ENCODE measurements at places on chromosomes 6 and 20.

DNA sequence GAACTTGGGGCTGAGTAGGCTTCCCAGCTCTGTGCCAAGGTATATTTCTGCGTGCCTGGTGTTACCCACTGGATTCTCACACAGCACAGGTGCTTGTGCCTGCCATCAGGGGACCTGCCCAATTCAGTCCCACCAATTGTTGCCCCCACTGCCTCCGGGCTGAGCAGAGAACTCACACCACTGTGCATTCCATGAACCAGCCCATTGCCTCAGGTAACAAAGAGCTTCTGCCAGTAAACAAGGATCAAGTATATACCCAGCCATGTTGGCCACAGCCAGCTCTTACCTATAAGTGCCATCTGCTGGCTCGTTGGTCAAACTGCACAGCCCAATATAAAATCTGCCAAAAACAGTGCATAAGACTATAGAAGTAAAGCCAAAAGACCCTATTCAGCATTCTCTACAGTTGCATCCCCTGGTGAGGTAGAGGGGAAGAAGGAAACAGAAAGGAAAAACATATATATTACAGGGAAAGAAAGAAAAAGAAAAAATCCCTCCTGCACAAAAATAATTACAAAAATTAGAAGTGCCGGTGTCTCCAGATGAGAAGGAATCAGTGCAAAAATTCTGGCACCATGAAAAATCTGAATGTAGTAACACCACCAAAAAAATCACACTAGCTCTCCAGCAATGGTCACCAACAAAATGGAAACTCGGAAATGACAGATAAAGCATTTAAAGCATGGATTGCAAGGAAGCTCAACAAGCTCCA lies 241.4 kb downstream of the IBTK start:
- DNase-seq: no peak

DNA sequence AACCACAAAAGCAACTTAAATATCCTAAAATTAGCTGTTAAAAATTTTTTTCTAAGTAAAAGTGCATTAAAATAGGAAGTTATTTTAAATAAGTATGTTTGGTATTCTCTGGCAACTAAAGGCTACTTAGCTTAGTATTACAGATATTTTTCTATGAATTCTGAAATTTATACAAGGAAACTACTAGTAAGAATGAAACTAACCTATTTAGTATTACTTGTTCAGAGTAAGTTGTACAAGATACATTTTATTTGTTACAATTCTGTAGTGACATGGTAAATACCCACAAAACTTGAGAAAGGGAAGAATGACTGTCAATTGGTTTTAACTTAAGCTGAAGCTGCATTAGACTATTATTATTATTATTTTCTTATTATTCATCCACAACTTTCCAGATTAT lies 6.5 kb downstream of the PHIP start:
- no peak for DNase-seq

- no peak for DNase-seq
These were observed 6.4 kb upstream of the MTRES1 start for GRCh38 chr6:107021446-107022185.

DNA sequence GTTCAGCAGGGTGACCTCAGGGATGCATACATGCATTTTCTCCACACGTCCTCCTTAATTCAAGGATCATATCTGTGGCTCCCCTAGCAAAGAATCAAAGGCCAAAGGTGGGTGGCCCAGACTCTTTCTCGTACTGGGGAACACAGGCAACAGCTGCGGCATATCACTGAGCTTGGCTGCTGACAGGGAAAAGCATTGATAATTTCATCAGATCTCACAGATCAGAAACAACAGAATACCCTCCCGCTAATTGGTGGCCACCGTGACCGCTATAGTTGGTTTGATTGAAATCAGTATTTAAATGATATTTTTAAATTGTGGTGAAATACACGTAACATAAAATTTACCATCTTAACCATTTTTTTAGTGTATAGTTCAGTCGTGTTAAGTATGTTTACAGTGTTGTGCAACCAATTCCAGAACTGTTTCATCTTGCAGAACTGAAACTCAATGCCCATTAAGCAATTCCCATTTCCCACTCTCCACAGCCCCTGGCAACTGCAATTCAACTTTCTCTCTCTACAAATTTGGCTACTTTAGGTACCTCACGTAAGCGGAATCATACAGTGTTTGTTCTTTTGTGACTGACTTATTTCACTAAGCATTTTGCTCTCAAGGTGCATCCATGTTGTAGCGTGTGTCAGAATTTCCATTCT lies 74.7 kb upstream of the TMEM170B start:
- no peak for DNase-seq

DNA sequence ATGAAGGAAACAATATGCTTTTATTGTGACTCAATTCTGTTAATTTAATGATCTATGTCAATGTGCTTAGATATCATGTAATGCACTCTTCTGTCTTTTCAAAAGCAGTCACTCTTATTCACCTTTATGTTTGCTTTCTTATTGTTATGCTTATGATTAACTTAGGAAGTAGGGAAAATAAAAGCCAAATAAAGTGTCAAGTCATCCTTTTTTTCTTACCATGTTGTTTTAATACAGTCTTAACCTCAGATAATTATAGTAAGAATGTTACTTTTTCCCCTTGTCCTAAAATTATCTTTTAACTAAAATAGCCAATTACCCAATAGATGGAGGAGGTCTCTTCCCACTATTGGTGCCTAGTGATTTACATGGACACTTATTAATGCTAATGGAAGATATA lies 72.6 kb downstream of the TFAP2B start:
- DNase-seq: no peak

- DNase-seq: no peak
These were observed 309.5 kb downstream of the TSHZ2 start for GRCh38 chr20:53281557-53282117.

DNA sequence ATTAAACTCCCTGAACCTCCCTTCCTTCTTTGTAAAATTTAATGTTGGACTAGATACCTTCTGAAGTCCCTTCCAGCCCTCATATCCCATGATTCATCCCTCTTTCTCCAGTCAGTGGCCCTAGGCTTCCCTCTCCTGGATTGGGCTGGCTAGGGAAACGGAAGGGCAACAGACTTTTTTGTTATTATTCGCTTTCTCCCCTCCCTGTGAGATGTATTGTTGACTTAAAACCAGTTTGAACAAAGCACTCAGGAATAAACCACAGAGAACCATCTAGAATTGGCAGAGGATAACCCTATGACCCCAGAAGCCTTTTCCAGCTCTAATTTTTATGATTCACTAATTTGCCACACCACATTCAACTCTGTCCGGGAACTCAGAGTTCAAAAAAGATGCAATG lies 239.7 kb upstream of the SUPT3H start:
- DNase-seq: no peak

- no peak for DNase-seq
These were observed 33.9 kb upstream of the STXBP5 start for GRCh38 chr6:147170269-147170668.

GRCh38 chr6:131163886-131164285 lies 28.6 kb downstream of the AKAP7 start:
- no peak for DNase-seq

GRCh38 chr20:25043499-25044260 lies 14.3 kb downstream of the ACSS1 start:
- no peak for DNase-seq

DNA sequence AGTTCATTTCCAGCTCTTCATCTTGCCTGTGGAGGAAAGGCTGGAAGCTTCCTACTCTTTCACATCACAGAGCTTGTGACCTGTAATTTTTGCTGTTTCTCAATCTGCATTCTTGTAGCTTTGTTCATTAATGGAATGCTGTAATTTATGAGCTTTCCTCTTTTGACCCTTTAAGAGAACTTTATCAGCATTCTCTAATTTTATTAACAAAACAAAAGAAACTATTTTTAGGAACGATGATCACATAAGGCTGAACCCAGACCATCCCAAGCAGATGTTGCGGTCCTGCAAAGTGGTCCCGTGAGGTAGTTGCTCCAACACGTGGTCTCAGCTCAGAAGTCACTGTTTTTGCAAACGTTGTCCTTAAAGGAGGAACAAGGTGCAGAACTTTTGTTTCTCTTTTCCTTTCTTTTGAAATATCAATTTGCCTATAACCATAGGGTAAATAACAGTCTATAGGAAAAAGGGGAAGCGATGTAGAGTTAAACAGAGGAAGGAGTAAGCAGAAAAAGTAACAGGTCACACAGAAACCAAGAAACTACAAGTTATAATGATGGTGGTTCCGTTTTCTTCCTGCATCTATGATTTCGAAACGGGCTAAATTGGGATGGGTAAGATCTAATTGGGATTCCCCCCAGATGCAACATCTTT lies 121.3 kb upstream of the PHACTR1 start:
- no peak for DNase-seq

GRCh38 chr6:67073938-67074337 lies 1366.9 kb upstream of the EYS start:
- no peak for DNase-seq

GRCh38 chr20:47306755-47307370 lies 49.6 kb downstream of the ZMYND8 start:
- no peak for DNase-seq

GRCh38 chr6:167047554-167047953 lies 48.4 kb downstream of the CEP43 start:
- peak; percentile 28 for DNase-seq

DNA sequence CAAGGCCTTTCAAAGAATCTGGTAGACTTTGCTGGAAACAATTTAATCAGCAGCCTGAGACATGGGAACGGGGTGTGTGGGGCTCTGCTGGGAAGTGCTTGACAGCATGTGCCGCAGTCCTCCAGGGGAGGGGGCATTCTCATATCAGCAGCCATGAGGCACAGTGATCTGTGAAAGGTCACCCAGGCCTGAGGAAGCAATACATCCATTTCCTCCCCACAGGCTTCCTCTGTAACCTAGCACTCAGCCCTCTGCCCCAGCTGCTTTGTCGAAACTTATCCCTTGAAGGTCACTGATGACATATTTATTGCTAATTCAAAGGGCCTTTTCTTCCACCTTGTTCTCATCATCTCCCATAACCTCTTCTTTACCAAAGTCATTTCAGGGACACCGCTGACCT lies 103.3 kb downstream of the TNFAIP3 start:
- DNase-seq: peak; percentile 20

GRCh38 chr6:2558861-2559801 lies 191.6 kb downstream of the MYLK4 start:
- DNase-seq: no peak

DNA sequence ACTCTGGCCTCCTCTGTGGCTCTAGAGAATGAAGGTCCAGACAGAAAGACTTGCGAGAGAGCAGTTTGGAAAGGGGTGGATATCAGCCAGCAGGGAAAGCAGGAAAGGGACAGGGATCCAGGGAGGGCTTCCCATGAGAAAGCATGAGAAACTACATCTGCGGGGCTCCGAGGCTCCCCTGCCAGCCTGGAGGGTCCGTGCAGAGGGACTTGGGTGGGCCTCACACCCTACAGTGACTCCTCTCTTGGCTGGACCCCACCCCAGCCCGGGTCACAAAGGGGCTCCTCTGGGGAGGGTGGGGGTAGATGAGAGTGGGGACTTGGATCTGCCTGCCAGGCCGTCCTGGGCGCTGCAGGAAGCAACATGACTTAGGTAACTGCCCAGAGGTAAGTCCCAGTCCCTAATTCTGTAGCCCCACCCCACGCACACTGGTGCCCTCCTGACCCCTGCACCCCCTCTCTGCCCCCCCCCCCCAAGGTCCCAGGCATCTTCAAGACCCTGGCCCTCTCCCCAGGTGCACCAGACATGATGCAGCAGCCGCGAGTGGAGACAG lies at the start of gene TMEM239:
TSS of gene TMEM239 (plus strand) at position 335 of the 553 bp plus-strand sequence. CDS start at position 526, 191 bp downstream.
- no peak for DNase-seq

- DNase-seq: no peak
These were observed 19.7 kb upstream of the SYNJ2 start for GRCh38 chr6:157961832-157962575.

GRCh38 chr20:53829255-53829723 lies 235.7 kb upstream of the ZNF217 start:
- DNase-seq: no peak

- peak; percentile 34 for DNase-seq
These were observed 7.9 kb upstream of the MCHR2 start for GRCh38 chr6:100001915-100002388.

DNA sequence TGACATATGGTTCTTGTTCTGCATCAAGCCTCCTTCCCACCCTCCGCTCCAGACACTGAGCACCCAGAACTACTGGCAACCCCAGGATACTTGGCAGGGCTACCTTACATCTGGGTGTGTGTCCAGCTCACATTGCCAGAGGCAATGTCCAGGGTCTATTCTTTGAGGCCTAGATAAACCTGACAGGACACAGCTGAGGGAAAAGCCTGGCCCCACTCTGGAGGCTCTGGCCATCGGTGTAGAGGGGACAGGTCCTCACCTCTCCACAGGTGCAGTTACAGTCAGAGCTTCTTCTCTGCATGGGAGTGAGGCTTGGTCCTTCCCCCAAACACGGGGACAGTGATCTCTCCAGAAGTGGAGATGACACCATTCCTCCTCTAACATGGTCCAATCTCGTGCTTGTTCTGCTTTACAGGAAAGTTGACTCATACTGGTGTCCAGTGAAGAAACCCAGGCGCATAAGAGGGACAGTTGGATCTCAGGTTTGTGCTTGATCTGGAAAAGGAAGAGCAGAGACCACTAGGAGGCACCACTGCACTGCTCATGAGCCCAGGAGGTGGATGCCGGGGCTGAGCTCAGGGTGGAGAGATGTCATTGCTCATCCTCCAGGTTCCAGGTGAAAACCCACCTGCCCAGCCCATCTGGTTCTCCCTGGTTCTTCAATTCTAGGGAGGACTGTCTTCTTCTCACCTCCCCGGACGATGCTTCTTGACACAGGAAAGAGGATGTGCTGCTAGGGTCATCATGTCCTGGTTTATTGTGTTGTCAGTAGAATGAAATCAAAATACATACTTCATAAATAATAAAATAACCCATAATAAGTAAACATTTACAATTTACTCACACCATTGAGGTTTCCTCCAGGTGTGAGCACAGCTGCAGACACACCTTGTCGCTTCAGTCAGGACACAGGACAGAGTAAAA lies 14.7 kb downstream of the HLA-F start:
- peak; percentile 78 for DNase-seq

- DNase-seq: peak; percentile 47
These were observed 3.3 kb upstream of the ULBP3 start for GRCh38 chr6:150072201-150072600.

- DNase-seq: no peak
These were observed 398.0 kb downstream of the EPHA7 start for GRCh38 chr6:93021235-93021915.

DNA sequence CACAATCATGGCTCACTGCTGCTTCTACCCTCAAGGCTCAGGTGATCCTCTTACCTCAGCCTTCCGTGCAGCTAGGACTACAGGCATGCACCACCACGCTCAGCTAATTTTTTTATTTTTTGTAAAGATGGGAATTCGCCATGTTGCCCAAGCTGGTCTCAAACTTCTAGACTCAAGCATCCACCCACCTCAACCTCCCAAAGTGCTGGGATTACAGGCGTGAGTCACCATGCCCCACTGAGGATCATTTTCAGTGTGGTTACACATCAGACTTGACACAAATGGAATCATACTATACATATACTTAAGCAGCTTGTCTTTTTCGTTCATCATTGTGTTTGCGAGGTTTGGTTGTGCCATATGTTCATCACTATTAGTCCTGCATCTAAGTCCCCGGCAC lies 26.6 kb downstream of the ZC3H12D start:
- DNase-seq: no peak
